Neural crest cell (in vitro differentiated cells): ENCODE measurements at places on chromosomes 12 and 14.

DNA sequence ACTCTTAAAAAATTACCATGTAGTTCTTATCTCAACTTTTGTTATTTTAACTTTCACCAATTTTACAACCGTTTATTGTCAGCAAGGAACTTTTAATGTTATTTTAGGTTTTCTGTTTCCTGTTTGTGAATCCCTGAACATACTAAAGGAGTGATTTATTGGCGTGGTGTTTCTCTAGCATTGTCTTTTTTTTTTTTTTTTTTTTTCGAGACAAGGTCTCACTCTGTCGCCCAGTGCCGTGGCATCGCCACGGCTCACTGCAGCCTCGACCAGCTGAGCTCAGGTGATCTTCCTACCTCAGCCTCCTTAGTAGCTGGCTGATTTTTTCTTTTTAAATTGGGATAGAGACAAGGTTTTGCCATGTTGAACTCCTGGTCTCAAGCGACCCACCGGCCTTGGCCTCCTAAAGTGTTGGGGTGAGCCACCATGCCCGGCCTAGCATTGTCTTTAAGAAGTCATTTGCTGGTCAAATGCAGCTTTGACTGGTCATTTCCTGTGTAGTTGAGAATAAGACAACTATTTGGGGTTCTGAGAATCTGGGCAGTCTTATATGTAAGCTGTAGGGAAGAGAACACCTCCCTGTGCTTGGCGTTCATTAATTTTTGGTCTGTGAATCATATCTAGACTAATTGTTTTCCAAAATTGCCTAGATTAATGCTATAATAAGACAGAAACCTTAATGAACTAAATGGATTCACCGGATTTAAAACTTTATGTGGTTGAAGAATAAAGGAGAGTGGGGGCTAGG, 2.1 kb downstream of the WASHC4 start:
- no peak for DNase-seq

DNA sequence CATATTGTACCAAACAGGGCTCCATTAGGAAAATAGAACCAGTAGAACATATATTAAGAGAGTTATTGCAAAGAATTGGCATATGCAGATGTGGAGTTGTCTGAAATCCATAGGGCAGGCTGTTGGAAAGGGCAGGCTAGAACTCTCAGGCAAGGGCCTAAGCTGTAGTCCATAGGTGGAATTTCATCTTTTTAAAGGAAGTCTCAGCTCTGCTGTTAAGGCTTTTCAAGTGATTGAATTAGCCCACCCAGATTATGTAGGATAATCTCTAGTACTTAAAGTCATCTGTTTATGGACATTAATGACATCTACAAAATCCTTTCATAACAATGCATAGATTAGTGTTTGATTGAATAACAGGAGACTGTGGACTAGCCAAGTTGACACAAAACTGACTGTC, 59.4 kb downstream of the RAD51B start:
- DNase-seq = no peak

DNA sequence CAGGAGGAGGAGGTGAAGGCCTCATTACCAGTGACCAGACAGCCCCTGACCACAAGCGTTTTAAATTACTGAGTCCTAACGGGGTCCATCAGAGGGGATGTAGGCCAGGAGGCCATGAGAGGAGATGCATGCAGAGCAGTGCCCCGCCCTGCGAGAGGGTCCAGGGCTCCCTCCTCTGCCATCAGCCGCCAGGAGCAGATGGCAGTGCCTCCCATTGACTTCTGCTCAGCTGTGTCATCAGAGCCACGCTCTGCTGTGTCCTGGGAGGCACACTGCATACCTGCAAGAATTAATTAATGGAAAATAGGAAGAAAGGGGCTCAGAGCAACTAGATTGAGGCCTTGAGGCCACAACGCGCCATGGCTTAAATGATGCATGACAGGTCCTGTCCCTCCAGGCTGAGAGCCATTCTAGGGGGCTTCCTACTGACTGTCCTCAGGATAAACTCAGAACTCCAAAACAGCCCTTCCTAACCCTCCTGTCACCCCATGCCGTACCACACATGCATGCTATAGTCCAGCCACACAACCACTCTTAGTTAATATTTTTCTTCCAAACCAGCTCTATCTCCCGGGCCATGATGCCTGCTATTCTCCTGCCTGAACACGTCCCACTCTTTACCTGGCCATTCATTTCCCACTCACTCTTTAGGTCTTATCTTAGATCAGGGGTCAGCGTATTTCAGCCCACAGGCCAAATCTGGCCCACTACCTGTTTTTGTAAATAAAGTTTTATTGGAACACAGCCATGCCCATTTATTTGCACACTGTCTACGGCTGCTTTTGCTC, 235.8 kb downstream of the KSR2 start:
- no peak for DNase-seq

DNA sequence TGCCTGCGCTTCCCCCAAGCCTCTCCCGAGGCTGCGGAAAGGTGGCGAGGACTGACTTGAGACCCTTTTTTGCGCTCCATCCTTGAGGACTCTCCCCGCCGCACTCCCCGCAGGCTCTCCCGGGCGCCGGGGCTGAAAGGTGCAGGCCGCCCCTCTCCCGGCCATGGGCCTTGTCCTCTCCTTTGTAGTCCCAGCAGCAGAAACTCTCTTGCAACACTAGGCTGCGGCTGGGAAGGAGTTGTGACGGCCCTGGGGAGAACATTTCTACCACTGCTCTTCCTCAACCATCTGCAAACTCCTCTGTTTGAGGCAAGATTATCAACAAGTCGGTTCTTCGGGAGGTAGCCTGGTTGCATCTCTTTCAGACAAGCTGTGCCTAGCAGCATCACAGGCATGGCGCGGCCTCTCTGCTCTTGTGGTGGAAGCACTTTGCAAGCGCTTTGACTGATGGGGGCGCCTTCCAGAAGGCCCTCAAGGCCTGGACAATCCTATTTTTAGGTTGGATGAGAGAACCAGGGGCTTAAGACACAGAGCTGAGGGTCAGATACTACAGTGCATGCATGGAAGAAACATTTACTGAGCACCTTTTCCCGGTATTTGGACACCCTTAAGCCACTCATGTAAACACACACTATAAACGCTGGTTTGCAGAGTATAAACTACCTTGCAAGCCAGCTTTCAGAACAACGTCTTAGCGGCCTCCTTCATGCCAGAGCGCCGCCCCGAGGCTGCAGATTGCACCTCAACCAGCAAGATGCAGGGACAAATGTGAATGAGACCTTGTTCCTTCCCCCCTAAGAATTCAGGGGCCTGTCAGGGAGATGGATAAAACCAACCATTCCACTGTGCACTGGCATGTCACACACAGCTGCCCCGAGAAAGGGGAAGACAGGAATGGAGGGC, 1.2 kb upstream of the PRIMA1 start:
- DNase-seq = peak; percentile 23

DNA sequence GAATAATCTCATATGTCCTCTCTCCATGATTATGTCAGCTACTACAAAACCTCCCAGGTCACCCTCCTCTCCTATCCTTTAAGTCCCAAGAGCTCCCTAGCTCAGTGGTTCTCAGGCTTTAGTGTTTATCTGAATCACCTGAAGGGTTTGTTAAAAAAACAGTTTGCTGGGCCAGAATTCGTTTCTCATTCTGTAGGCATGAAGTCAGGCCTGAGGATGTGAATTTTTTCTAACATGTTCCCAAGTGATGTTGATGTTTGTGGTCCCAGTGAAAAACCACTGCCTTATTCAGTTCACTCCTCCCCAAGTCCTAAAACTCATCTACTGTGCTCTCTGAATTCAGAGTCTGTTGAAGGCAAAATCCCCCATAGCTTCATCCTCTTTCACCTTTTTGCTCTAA, 241.4 kb downstream of the ETNK1 start:
- no peak for DNase-seq

- no peak for DNase-seq
Observed at GRCh38 chr12:76489737-76490136, 69.8 kb downstream of the OSBPL8 start.

GRCh38 chr14:61691495-61691894, 3.8 kb upstream of the HIF1A start:
- no peak for DNase-seq

GRCh38 chr14:63901434-63902085, 48.8 kb downstream of the SYNE2 start:
- DNase-seq = no peak

- DNase-seq = no peak
Observed at GRCh38 chr14:27164139-27164538, 566.3 kb upstream of the NOVA1 start.

GRCh38 chr14:58752771-58753201, 115.0 kb downstream of the DACT1 start:
- no peak for DNase-seq

DNA sequence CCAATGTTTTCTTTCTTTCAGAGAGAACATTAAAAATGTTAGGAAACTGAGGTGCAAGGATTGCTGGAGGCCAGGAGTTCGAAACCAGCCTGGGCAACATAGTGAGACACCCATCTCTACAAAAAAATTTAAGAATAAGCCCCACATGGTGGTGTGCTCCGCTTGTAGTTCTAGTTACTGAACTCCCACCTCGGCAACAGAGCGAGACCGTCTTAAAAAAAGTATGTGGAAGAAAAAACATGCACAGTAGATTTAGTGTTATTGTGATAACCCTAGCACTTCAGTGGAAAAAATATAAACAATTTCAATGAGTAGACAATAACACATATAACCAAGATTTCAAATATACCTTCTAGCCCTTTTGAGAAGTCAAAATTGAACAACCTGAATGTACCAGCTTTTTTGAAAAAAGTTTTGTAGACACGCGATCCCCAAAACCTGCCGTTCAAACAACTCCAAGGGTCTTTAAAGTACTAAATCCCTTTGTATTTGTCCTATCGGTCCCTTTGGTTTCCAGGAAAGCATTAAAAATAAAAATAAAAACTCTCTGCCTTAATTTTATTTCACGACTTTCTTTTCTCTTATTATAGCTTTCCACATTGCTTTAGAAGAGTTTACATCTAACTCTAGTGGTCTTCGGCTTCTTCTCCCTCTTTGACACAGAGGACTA, 1.0 kb upstream of the ANO6 start:
- DNase-seq = no peak
